GM12878 (cell line): ENCODE measurements at places on chromosomes 16 and 17.

GRCh38 chr17:18381158-18381952, 3.8 kb downstream of the EVPLL start:
- no peak for DNase-seq

DNA sequence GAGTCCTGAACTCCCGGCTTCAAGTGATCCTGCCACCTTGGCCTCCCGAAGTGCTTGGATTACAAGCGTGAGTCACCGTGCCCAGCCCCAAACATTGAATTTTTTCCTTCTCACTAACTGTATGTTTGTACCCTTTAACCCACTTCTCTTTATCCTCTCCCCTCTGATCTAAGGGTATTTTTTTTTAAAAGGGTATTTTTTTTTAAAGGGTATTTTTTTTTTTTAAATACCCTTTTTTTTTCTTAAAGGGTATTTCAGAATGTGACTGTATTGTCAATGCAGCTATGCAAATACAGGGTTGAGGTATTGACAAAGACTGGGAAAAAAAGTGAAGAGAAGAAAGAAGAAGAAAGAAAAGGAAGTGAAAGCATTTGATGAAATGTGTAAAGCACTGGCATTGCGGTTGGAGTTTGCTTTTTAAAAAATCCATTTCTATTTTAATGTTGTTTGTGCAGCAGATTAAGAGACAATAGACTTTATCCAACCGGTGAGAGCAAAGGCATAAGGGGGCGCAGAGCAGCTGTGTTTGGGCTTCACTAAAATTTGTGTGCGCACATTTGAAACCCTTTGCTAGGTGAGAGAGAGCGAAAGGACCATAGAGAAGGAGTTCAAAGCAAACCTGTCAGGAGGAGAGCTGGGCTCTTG, 42.4 kb downstream of the SYT17 start:
- peak; percentile 79 for DNase-seq

- DNase-seq: no peak
Observed at GRCh38 chr16:73058616-73059409, 10.9 kb upstream of the ZFHX3 start.

GRCh38 chr17:74442670-74443515, 11.0 kb downstream of the GPRC5C start:
- DNase-seq: no peak

- no peak for DNase-seq
Observed at GRCh38 chr17:63947711-63948330, 15.7 kb upstream of the CD79B start.

DNA sequence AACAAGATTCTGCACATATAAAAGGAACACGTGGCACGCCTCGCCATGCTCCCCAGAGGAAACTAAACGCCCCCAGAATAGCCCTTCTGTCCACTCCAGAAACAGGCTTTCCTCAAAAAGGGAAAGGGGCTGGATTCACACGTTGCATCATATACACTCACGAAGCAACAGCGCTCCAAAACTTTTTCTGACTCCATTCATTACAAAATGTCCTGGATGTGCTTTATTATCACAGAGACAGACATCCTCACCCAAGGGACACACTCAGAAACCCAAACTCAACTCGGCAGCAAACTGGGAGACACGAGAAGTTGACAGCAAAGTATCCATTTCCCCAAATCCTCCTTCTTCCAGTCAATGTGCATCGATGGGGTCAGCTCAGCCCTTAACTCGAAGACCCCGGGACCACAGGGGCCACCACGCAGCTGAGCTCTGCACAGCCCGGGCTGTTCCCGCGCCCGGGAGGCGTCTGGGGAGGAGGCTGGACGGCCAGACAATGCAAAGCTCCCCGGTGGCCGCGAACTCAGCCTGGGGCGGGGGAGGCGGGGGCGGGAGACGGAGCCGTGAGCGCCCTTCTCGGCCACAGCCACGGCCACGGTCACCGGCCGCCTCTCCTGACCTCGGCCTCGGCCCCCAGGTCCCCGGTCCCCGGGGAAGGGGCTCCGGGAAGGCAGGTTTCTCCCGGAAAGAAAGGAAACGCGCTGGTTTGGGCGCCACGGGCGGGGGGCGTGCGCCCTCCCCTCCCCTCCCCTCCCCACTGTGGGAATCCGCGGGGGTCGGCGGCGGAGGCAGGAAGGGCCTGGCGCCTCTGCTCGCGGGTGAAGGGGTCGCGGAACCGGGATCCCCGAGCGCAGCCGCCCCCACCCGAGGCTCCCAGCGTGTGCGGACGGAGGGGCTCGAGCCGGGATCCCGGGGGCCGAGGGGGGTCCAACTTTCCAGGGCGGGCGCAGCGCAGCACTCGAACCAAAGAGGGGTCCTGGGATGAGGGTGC, 1.2 kb downstream of the NXN start:
- no peak for DNase-seq

- DNase-seq: peak; percentile 89
Observed at GRCh38 chr17:77881545-77881944, 77.0 kb upstream of the TNRC6C start.

GRCh38 chr16:69618307-69618706, 52.5 kb downstream of the NFAT5 start:
- DNase-seq: no peak

DNA sequence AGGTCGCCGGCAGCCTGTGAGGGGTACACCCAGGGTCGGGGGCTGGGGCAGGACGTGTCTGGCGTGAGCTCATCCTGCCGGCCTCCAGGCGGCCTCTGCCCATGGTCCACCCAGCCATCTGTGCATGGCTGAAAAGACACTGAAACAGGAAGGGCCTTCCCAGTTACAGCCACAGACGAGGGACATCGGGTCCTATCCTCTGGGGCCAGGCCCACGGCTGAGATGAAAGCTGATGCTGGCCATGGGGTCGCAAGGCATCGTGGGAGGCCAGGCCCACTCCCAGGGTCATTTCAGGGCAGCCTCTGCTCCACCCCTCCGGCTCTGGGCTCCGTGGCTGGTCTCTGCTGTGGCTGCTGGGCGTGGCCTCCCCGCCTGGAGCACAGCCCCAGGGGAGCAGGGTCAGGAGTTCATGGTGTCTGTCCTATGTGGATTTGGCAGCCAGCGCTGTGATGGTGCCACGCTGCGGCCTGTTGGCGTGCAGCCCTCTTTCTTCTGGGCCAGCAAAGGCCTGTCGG, 16.6 kb upstream of the ATP6V0C start:
- DNase-seq: no peak

GRCh38 chr16:54928016-54928356, 2.7 kb upstream of the IRX5 start:
- DNase-seq: no peak

DNA sequence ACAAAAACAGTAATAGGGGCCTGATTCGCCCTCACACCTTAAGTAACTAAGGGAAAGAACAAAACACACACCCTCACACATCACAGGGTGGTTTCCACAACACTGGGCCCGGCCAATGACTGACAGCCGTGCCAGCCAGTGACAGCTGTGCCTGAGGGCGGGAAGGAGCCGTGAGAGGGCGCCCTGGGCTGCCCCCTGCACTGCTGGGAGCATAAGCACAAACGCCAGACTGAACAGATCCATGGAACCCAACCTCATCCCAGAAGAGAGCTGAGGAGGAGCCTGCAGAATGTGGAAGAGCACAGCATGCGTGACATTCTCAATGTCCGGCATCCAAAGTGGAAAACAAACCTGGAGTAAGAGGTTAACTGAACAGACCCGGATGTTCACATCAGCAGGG, 16.0 kb downstream of the CSNK1D start:
- no peak for DNase-seq

- no peak for DNase-seq
Observed at GRCh38 chr17:76542984-76543383, 3.1 kb downstream of the PRCD start.

DNA sequence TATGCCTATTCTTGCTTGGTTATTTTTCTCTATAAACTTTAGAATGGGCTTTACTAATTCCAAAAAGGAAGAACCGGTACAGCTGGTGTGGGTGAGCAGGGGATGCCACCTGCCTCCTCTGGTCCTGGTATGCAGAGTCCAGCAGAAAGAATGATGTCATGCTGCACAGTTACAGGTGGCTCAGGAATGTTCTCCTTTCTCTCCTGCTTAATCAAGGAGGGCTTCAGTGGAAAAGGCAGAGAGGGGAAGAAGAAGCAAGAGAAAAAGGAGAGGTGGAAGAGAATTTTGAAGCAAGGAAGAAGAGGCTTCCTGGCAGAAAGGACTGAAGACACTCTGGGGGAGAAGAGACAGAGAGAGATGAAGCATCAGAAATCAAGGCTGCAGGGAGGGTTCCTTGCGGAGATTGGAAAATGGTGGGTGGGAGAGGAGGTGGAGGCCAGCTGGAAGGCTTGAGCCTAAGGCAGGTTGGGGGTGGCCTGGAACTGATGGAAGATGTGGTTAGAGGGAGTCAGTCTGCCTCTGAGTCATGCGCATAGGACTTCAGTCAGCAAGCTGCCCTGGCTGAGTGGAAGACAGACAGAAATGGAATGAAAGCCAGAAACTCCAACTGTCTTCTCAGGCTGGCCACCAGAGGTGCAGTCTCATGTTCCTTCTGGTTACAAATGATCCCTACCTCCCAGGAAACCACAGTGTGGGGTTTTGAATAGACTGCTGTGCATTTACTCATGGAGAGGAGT, 64.6 kb upstream of the CRHR1 start:
- DNase-seq: no peak

DNA sequence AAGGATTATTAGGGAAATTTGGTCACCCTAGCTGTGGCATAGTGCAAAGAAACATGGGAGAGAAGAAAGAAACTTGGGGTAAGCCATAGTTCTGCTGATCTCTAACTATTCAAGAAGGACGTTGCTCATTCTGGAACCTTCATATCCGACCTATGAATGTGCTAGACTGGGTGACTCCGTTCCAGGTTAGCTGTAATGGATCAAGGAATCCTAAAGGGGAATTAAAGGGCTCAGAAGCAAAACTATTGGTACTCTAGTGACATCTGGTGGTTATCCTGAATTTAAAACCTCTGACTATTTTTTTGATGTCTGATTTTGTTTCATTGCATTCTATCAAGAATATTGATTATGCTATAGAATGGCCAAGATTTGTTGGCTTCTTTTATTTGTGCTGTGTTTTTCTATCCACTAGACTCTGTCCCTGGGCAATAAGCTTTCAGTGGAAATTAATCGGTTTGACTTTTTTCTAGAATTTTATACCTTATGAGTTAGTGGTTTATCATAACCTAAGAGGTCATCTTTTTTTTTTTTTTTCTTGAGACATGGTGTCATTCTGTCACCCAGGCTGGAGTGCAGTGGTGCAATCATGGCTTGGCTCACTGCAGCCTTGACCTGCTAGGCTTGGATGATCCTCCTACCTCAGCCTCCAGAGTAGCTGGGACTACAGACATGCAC, 19.5 kb downstream of the PCTP start:
- no peak for DNase-seq

DNA sequence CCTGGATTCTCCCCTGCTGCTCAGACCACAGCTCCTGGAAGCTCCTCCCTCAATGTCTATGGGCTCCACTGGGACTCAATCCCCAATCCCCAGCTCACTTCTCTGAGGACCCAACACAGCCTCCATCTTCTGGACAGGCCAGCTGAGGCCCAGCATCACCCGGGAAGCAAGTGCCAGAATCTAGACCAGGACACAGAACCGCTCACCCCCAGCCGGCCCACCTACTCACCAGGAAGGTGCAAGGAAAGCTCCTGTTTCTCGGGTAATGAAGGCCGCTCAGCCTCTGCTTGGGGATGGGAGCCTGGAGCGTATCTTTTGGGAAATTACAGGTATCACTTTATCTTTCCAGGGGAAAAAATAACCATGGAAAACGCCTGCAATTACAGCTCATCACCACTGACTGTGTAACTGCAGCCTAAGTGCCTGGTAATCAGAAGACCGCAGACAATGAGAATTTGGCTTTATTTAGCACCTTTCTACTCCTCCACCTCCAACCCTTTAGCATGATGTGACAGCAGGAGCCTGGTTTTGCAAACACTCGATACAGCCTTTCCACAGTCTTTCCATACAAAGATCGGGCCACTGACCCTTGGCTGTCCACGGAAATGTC, 49.6 kb upstream of the RPL38 start:
- no peak for DNase-seq

GRCh38 chr16:86383488-86384262, 126.7 kb upstream of the FOXF1 start:
- DNase-seq: no peak

GRCh38 chr17:78541488-78542206, 35.5 kb downstream of the DNAH17 start:
- DNase-seq: no peak

DNA sequence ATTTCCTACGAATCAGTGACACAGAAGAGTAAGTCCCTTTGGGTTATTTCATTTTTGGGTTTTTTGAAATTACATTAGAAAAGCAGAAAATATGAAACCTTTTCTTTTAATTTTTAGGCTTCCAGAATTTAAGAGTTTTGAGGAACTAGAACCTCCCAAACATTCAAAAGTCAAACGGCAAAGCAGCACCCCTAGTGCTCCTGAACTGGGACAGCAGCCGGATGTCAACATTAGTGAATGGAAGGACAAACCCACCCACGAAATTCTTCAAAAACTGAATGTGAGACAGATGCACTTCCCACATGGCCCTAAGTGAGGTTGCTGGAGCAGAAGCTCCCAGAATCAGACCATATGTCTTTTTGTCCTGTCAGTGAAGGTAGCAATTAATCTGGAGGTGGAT, 199.4 kb downstream of the PHKB start:
- DNase-seq: no peak

- no peak for DNase-seq
Observed at GRCh38 chr16:23101012-23101550, 48.2 kb downstream of the USP31 start.

DNA sequence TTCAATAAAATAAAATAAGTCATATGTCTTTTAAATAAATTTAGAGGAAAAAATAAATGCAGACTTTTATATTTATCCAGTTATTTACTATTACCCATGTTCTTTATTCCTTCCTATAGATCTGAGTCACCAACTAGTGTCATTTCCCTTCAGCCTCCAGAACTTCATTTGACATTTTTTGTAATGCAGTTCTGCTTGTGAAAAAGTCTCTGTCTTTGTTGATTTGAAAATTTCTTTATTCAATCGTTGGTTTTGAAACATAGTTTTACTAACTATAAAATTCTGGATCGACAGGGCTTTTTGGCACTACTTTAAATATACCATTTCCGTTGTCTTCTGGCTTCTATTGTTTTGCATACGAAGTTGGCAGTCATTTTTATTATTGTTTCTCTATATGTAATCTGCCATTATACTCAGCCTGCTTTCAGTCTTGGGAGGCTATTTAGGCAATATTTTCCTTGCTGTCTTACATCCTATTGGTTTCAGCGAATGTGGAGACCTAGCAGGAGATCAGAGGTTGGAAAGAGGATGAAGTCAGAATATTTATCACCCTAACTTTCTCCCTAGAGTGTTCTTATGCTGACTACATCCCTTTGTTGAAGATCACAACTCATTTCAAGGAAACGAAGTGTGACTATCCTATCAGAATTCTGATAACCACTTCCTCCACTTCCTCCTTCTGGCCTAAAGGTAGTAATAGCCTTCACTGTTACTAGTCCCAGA, 42.0 kb upstream of the SLC6A2 start:
- DNase-seq: no peak

GRCh38 chr17:18959845-18960240, 7.9 kb downstream of the SLC5A10 start:
- no peak for DNase-seq

- no peak for DNase-seq
Observed at GRCh38 chr17:57537524-57538410, 207.3 kb downstream of the CCDC182 start.

DNA sequence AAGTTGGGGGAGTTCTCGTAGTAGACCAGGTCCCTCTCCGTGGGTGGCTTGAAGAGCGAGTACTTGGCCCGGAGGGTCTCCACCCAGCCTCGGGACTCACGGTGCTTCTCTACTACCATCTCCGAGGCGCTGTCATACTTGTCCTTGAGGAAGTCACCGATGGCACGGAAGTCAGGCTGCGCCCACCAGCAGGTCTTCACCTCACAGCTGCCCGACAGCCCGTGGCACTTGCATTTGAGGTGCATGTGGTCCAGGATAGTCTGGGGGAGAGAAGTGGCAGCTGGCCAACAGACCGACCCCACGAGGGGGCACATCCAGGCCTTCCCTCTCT, 50.0 kb downstream of the WNT3 start:
- no peak for DNase-seq
